ENCODE measurements at places on chromosomes 2 and 18. TPM values are rescaled to one million over a fixed set of nuclear protein-coding genes. Genes with fewer than 3 reads are reported as not detected.

The VWA3B gene
- not detected for total RNA-seq

GRCh38 chr2:217162533-217162932 is 302.7 kb upstream of the TNP1 start:
- no peaks in the 10 kb centered on the region for H3K36me3 ChIP-seq
- H3K4me3 ChIP-seq: no peak overlapping the region
- no peaks in the 10 kb centered on the region for H3K27me3 ChIP-seq
- H3K27ac ChIP-seq: no peak overlapping the region
- no peaks in the 10 kb centered on the region for H3K4me1 ChIP-seq

- no peak overlapping the region for H3K27ac ChIP-seq
- no peak overlapping the region for H3K4me3 ChIP-seq
- no peak for DNase-seq
- H3K4me1 ChIP-seq: peaks cover 10% of the 10 kb centered on the region
- no peaks in the 10 kb centered on the region for H3K27me3 ChIP-seq
Observed at GRCh38 chr18:54612237-54612636, 21.2 kb downstream of the DYNAP start.

- no peaks in the 10 kb centered on the region for H3K36me3 ChIP-seq
- no peak overlapping the region for H3K27ac ChIP-seq
- no peak for DNase-seq
- no peak overlapping the region for H3K4me3 ChIP-seq
Observed at GRCh38 chr18:2907550-2908135, 60.8 kb downstream of the EMILIN2 start.

DNA sequence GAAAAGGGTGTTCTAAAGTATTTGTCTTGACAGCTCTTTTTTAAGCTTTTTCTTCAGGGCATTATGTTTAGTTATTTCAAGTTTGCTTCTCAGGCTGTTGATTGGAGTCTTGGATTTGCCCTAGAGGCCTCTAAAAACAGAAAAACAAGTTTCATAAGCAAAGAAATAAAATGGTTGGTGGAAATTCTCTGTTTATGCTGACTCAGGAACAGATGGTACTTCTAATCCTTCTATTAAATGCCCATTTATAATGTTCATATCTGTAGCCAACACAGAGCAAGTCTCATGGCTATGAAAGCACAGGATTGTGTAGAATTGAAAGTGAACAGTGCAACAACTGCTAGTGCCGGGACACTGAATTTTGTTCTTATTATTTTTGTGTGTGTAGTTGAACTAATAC is 60.4 kb downstream of the KCNJ3 start:
- H3K36me3 ChIP-seq: no peaks in the 10 kb centered on the region
- no peak for DNase-seq
- no peak overlapping the region for H3K4me3 ChIP-seq

- H3K27me3 ChIP-seq: peaks cover 2% of the 10 kb centered on the region
- no peak for DNase-seq
- no peaks in the 10 kb centered on the region for H3K4me1 ChIP-seq
- no peaks in the 10 kb centered on the region for H3K36me3 ChIP-seq
Observed at GRCh38 chr2:235149736-235150135, 197.9 kb downstream of the SH3BP4 start.

GRCh38 chr2:235160281-235160810 is 208.5 kb downstream of the SH3BP4 start:
- no peaks in the 10 kb centered on the region for H3K4me1 ChIP-seq
- H3K36me3 ChIP-seq: no peaks in the 10 kb centered on the region
- H3K27me3 ChIP-seq: peaks cover 3% of the 10 kb centered on the region
- H3K4me3 ChIP-seq: no peak overlapping the region
- no peak for DNase-seq

DNA sequence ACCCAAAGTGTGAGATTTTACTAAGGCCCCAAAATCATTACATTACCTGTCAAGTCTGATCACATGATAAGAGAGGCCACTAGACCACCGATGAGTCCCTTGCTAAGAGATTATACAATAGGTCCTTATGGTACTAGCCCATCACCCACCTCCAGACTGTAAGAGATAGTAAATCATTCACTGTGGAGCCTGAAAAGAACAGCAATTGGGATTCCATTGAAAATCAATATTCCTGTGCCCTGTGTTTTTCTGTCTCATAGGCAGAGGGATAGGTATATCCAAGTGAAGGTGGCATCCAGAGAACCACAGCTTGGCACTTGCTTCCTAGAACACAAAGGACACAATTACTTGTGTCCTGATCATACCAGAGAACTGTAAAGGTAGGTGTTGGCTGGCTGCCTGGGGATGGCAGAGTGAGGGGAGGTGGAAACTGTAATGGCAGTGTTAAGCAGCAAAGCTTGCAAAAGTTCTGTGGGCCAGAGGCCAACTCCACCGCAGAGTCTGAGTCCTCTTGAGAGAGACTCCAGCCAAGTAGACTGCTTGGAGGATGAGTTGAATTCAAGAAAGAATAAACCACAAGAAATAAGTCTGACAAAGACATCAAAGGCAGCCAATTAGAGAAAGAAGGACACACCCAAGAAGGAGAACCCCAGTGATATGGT is 102.0 kb upstream of the PIEZO2 start:
- H3K27ac ChIP-seq: no peak overlapping the region
- H3K4me1 ChIP-seq: no peaks in the 10 kb centered on the region
- H3K4me3 ChIP-seq: no peak overlapping the region
- no peaks in the 10 kb centered on the region for H3K27me3 ChIP-seq

DNA sequence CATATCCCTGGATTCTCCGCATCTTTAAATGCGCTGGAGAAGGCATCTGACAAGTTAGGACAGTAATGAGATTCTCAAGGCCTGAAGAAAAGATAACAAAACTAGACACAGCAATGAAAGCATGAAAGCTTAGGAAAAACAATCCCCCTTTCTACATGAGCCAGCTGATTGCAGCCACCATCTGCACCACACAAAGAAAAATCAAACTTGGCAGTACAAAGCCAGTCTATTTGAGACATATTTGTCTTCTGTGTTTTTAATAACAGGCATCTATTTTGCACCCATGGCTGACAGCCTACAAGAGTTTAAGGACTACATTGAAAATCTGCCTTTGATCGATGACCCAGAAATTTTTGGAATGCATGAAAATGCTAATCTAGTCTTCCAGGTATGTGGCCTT is 83.6 kb downstream of the TRABD2A start:
- H3K4me3 ChIP-seq: no peak overlapping the region
- no peaks in the 10 kb centered on the region for H3K36me3 ChIP-seq
- no peak for DNase-seq
- no peaks in the 10 kb centered on the region for H3K4me1 ChIP-seq

GRCh38 chr2:26571316-26571715 is 69.8 kb downstream of the CIB4 start:
- H3K4me1 ChIP-seq: no peaks in the 10 kb centered on the region
- H3K27me3 ChIP-seq: peaks cover 38% of the 10 kb centered on the region
- H3K36me3 ChIP-seq: no peaks in the 10 kb centered on the region
- no peak overlapping the region for H3K4me3 ChIP-seq
- DNase-seq: no peak

- no peak for DNase-seq
- H3K4me1 ChIP-seq: no peaks in the 10 kb centered on the region
- peaks cover 11% of the 10 kb centered on the region for H3K27me3 ChIP-seq
- no peaks in the 10 kb centered on the region for H3K36me3 ChIP-seq
- no peak overlapping the region for H3K4me3 ChIP-seq
- H3K27ac ChIP-seq: no peak overlapping the region
Observed at GRCh38 chr2:64899081-64899865, 89.9 kb upstream of the SLC1A4 start.

- DNase-seq: no peak
- no peak overlapping the region for H3K27ac ChIP-seq
- no peaks in the 10 kb centered on the region for H3K27me3 ChIP-seq
- H3K36me3 ChIP-seq: no peaks in the 10 kb centered on the region
- H3K4me1 ChIP-seq: no peaks in the 10 kb centered on the region
Observed at GRCh38 chr2:188512456-188512855, 220.8 kb downstream of the GULP1 start.

All from K562 (cell line).